ENCODE measurements at places on chromosomes 2 and 18. TPM values are rescaled to one million over a fixed set of nuclear protein-coding genes. Genes with fewer than 3 reads are reported as not detected.

DNA sequence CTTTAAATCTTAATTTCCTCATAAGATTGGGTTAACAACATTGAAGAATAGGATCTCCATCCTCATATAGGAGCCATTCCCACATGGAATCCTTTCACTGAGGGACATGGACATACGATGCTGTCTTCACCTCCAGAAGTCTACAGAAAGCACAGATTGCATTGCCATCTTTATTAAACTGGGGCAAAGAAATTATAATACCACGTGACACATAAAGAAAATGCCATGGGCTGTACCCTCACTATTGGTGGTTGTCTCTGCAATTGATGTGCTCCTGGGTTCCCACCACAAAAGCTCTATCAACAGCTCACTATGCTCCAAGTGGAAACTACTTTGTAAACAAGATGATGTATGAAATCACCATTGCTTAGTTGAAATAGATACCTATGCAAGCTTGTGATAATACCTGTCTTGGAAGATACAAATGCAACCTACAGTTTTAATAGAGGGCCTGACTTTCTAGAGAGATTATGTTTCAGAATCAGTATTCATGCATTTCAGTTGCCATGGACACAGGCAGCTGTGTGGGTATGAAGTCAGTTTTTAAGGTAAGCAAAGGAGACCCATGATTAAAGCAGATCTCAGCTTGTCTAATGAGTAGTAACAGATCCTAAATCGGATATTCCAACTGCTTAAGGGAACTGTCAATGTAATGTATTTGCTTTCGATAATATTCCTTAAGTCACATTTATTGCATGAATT, 337.0 kb downstream of the RAD51AP2 start:
- DNase-seq, result no peak

GRCh38 chr2:80323610-80324009, 19.1 kb upstream of the LRRTM1 start:
- DNase-seq, result no peak

DNA sequence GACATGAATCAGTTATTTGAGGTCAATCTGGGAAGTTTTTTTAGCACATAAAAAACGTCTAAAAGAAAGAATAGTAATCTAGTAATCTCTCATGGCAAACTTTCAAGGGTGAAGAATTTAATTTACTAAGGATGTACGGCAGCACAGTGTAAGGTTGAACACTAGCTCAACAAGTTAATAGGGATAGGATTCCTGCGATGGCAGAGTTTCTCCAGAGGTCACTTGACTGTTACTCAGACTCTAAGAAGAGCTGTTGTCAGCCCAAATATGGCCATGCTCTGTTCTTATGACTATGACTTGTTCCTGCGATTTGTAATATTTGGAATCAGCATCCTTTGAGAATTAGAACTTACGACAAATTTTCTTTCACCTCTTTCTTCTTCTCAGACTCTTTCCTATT, 553.3 kb upstream of the TNP1 start:
- no peak for DNase-seq

- DNase-seq, result no peak
Measured at GRCh38 chr2:134436706-134437105, 182.8 kb downstream of the MGAT5 start.

DNA sequence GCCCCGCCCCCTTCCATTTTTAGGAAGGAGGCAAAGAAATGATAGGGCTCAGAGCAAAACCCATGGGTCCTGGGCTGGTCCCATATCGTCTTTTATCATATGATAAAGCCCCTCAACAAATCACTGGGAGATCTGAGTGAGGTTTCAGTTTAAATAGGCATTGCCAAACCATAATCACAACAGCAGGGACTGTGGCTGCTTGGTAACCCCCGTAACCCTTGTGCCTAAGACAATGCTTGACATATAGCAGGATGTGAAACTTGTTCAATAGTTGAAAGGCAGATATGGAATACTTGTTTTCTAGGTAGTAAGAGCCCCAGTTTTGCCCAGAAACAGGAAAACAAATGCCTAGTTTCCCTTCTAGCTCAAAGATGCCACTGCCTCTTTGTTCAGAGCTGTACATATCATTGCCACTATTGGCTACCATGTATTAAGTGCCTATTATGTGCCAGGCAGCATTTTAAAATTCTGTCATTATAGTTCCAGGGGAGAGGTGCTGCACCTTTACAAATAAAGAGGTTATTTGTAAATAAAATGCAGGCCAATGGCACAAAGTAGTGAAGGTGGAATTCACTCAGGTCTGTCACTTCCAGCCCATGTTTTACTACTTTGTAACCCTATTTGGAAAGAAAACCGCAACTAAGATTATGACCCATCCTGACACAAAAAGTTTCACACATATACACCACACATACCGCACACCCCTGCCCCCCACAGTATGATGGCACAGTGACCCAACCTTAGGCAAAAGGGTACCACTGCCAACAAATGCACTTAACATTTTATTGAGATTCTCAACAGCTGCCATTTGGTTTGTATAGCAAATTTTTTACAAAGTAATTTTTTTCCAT, 14.2 kb downstream of the NAGK start:
- DNase-seq, result no peak

DNA sequence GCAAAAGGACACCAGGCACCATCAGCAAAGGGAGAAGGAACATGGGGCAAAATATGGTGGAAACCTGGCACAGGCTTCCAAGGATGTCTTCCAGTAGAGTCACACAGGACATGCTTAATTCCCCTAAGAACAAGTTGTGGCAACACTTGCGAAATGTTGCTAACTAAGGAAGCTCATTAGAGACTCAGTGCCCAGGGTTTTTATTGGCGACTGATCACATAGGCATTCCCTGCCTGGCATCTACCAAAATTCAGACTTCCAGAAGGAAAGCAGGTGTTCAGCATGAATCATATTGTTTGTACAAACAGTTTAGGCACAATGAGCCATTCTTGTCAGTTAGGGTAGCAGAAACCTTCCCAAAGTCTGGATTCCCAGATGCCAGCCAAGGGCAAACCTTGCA, 25.7 kb downstream of the SLC4A1AP start:
- no peak for DNase-seq

GRCh38 chr2:152465541-152465940, 130.6 kb downstream of the FMNL2 start:
- no peak for DNase-seq

GRCh38 chr2:206274434-206275311, at the start of gene ZDBF2:
ZDBF2 (plus strand) TSS chr2:206274663; CDS start chr2:206281850, 7,187 bp downstream.
- no peak for DNase-seq

IL18R1 gene
- 4.9 TPM for total RNA-seq
